ENCODE measurements at places on chromosomes 11 and 22.

DNA sequence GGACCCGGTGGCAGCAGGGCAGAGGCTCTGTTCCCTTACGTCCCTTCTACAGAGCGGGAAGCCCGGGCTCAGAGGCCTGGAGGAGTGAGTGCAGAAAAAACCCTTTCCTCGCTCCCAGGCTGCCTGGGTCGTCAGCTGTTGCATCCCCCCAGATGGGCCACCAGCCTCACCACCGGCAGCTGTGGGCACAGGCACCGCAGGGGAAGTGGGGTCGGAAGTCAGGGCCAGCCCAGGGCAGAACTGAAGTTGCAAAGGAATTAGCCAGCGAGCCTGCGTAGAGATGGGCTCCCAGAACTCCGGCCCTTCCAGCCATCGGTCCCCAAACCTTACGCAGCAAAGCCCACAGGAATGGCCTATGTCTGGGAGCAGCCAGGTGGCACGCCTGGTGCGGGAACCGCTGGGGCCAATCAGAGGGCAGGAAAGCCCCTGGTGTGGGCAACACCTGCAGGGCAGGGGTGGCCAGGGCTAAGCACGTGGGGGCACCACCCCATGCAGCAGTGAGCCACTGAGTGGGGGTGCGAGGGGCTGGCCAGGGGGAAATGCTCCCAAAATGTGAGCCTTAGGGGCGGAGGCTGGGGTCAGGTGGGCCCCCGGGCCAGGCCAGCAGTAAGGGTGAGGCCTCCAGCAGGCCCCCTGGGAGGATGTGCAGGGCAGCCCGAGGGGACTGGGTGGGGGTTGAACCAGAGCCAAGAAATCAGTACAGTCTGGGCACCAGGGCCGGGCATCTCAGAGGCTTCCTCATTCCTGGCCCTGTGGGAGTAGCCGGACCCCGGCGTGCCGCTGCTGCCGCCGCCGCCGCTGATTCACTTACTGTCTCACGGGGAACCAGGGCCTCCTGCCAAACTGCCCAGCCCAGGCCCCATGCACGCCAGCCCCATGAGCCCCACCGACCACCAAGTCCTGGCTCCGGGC lies 58.2 kb downstream of the WNT7B start:
- no peak for DNase-seq

- DNase-seq = no peak
Observed at GRCh38 chr11:103007521-103007920, 52.0 kb upstream of the MMP13 start.

DNA sequence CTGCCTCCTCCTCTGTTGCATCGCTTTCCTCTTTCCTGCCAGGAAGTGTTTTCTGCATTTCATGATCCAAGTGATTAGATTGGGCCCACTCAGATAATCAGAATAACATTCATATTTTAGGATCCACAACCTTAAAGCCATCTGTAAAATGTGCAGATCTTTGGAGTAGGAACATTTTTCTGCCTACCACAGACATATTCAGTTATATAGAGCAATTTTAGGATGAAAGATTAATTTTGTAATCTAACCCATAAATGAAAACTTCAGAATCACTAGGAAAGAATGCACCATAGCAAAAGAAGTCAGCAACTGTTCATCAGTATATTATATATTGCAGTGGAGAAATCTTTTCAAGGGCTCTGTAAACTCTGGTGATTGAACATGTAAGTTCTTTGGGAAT lies 659.9 kb upstream of the LUZP2 start:
- no peak for DNase-seq

- DNase-seq = no peak
Observed at GRCh38 chr22:33315117-33315516, 256.9 kb upstream of the SYN3 start.

DNA sequence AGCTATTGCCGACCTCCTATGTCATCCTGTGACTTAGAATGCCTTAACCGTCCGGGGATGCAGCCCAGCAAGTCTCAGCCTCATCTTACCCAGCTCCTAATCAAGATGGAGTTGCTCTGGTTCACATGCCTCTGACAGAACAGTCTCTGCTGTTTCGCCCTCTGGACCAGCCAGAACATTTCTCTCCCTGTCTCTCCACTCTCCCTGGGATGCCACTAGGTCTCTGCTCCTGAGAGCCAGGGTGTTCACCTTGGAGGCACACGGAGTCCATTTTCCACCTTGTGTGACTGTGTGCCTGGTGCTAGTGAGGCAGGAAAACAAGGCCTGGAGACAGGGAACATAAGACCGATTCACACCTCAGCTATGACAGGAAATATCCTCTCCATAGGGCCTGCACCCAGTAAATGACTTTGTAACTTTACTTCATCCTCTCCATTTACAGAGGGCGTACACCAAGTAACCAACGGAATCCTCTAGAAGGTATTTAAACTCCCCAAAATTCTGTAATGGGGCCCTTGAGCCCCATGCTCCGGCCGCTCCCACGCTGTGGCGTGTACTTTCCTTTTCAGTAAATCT lies 16.8 kb upstream of the B4GALNT4 start:
- DNase-seq = no peak

DNA sequence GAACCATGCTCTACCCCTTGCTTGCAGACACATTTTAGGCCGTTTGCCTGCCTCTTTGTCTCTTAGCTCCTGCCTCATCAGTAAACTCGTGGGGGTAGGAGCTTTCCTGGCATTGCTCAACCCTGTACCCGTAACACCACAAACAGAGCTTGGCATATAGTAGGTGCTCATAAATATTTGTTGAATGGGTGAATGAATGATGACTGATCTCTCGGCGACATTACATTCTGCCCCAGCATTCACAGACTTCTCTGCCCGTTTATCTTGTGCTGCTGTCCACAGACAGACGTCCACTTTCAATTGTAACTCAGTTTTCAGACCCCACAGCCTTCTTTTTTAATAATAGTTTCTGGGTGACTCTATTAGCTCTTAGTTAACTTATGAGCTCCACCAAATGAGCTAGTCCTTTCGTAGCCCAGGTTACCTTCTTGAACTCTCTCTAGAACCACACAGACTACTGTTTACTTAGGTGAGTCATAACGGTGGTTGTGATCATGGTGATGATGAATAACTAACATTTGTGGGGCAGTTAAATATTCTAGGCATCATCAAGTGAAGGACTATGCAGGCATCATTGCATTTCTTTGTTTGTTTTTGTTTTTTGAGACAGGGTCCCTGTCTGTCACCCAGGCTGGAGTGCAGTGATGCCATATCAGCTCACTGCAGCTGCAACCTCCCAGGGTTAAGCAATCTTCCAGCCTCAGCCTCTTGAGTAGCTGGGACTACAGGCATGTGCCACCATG lies 188.4 kb downstream of the ADAMTS15 start:
- DNase-seq = no peak

- no peak for DNase-seq
Observed at GRCh38 chr11:69636512-69637197, 4.3 kb upstream of the CCND1 start.

- DNase-seq = no peak
Observed at GRCh38 chr11:32448232-32448631, 12.9 kb upstream of the WT1 start.

GRCh38 chr11:62555464-62556107 lies 9.0 kb upstream of the AHNAK start:
- DNase-seq = peak; percentile 62

GRCh38 chr11:1317432-1317831 lies 8.0 kb upstream of the TOLLIP start:
- no peak for DNase-seq

- no peak for DNase-seq
Observed at GRCh38 chr11:69818603-69819441, at the start of gene FGF3. Gene FGF3 (minus strand): TSS chr11:69819416. CDS start chr11:69818933, 483 bp downstream.

DNA sequence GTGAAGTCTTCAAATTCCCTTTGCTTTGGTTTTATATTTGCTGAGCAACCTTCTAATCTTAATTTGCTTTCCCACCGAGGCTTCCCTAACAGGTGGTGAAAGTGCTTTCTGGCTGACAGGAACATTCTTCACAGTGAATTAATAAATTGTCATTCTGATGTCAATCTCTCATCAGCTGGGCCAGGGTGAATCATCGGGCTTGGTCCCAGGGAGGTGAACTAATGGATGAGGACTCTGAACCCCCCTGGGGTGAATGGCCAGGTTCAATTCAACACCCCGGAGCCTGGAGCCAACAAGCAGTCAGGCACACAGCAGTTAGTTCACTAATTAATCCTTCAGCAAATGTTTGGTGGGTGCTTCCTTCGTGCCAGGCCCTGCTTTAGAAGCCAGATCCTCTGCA lies 155.4 kb upstream of the PDGFD start:
- DNase-seq = no peak

- DNase-seq = no peak
Observed at GRCh38 chr22:19810381-19811201, 44.1 kb downstream of the GNB1L start.

DNA sequence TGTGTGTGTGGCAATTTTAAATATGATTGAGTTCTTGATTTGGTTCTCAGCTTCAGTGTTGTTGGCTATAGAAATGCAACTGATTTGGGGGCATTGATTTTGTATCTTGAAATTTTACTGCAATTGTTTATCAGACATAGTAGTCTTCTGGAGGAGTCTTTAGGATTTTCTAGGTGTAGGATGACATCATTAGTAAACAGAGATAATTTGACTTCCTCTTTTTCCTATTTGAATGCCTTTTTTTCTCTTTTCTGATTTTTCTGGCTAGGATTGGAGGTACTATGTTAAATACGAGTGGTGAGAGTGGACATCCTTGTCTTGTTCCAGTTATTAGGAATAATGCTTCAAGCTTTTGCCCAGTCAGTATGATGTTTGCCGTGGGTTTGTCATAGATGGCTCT lies 124.9 kb downstream of the MSANTD4 start:
- no peak for DNase-seq

GRCh38 chr11:106424111-106424510 lies 346.6 kb downstream of the AASDHPPT start:
- DNase-seq = no peak

- DNase-seq = no peak
Observed at GRCh38 chr22:35739931-35740380, 22.3 kb downstream of the APOL5 start.

DNA sequence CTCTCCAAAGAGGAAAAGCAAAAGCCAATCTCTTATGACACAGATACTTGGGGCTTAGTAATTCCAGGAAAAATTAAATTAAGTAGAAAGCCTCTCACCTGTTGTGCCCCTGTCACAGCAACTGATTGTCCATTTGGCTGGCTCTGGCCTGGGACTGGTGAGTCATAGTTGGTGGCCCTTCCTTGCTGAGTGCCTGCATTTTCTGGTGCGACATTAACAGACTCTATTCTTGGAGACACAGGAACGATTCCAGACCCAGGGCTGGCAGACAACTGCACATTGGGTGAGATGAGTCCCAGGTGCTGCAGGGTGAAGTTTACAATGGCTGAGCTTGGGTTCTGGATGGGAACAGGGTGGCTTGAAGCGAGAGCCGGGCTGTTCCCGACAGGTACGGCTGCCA lies 15.6 kb downstream of the E2F8 start:
- no peak for DNase-seq

GRCh38 chr11:26677566-26677965 lies 44.3 kb downstream of the SLC5A12 start:
- no peak for DNase-seq

GRCh38 chr11:18611196-18611595 lies 11.6 kb downstream of the MISFA start:
- no peak for DNase-seq

GRCh38 chr11:96990914-96991313 lies 601.1 kb downstream of the JRKL start:
- DNase-seq = no peak

DNA sequence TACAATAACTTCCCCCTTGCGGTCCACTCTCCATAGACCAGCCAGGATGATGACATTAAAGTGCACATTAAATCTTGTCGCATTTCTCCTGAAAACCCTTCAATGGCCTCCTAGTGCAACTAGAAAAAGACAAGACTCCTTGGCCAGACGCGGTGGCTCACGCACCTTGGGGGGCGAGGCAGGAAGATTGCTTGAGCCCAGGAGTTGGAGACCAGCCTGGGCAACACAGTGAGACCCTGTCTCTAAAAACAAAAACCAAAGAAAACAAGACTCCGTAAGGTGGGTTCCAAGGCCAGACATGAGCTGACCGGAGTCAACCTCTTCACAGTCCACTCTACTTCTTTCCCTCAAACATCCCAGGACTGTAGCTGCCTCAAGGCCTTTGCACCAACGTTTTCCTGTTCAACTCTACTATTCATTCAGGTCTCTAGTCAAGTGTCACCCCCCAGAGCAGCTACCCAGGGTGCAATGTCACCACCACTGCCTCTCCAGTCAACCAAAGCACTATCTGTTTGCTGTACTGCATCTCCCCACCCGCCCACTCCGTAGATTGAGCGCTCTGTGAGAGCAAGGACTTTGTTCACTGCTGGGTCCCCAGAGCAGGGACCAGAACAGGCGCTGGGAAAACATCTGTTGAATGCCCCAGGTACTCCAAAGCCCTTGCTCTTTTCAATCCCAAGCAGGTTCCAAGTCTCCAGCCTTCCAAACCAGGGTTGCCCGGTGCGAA lies 739 bp downstream of the ZMAT5 start:
- peak; percentile 39 for DNase-seq

GRCh38 chr11:76119779-76120178 lies 86.5 kb downstream of the WNT11 start:
- DNase-seq = no peak

DNA sequence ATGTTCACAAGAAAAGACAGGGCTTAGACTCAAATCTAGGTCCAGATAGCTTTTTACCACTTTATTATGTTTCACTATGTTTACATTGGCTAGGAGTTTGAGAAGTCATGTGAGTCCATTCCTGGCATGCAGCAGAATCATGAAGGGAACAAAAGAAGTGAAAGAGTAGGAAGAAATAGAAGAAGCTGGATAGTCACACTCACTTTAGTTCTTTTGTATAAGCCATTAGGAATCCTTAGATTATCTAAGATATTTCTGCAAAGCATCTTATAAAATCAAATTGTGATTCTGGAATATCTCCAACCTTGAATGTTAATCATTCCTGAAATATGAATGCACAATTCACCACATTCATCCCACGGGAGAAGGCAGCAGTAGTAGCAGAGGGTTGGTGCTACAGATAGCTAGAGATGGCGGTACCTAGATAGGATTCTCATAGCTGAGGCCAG lies 31.9 kb downstream of the MAML2 start:
- DNase-seq = no peak

DNA sequence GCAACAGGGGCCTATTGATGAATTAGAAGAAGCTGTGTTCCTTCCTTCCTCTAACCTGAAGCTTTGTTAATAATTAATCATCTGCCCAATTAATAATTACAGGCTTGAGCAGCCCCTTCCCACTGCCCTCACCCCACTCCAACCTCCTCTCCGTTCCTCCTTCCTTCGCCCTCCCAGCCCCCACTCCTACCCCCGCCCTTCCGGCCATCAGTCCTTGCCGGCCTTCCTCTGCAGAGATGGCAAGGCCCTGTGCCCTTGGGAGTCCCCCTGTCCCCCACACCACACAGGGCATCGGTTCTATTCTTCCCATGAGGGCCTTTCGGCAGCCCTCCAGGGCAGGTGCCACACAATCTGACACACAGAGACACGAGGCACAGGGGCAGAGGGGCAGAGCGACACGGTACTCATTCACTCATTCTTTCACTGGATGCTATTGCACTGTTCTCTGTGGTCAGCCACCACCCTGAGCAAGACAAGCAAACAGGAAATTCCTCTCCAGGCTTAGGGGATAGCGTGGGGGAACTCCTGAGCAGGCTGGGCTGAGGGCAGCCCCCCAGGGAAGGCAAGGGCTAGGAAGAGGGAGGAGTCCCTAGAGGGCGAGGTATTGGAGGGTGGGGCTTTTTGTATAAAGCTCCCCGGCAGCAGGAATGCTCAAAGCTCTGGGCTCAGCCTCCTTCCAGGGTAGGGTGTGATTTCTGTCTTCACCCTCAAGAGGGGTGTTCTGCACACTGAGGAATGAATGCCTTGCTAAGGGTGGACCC lies 14.7 kb downstream of the MGAT3 start:
- no peak for DNase-seq
